ENCODE measurements at places on chromosomes 1 and 21.

- no peak for DNase-seq
Measured at GRCh38 chr1:95301614-95302013, 67.6 kb downstream of the RWDD3 start.

DNA sequence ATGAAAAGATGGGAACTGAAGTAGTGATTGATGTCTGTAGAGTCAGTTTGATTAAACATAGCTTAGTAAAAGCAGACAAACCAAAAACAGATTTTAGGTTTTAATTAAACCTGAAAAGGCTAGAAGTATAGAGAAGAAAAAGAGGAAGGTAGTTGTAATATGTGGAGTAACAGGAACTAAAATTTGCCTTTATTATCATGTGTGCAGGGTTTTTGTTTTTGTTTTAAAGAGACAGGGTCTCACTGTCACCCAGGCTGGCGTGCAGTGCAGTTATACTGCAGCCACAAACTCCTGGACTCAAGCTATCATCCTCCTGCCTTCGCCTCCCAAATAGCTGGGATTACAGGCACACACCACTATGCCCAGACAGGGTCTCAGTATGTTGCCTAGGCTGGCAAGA lies 6.0 kb downstream of the TOR1AIP1 start:
- no peak for DNase-seq

- DNase-seq, result no peak
Measured at GRCh38 chr1:183842795-183843144, 37.9 kb downstream of the RGL1 start.

- no peak for DNase-seq
Measured at GRCh38 chr21:45418301-45419071, 13.5 kb downstream of the COL18A1 start.

DNA sequence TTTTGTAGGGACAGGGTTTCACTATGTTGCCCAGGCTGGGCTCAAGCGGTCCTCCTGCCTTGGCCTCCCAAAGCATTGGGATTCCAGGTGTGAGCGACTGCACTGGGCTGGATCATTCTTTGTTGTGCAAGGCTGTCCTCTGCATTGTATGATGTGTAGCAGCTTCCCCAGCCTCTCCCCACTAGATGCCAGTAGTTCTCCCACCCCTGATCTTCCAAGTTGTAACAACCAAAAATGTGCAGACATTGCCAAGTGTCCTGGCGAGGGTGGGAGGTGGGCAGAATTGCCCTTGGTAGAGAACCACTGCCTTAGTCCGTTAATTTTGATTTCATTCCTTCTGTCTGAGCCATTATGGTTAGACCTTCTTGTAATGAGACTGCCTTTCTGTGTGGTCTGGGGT lies 7.2 kb downstream of the GALNT2 start:
- DNase-seq, result no peak

- no peak for DNase-seq
Measured at GRCh38 chr1:29344336-29344735, 108.0 kb downstream of the PTPRU start.

DNA sequence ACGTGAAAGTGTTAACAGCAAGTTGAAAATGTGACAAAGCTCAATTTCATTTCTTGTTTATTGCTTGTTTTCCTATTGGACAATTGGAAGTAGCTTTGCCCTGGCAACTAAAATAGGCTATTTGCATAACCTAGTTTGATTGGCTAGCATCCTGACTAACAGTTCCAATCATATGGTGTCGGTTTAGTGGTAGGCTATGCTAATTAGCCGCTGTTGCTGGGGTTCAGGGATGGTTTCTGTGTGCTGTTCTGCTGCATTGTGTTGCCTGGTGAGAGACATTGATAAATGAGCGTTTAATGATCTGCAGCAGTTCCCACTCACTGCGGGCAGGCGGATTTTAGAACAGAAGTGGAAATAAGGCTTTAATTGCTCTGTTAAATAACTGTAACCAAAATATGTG lies 68.5 kb downstream of the DYRK1A start:
- peak; percentile 93 for DNase-seq

DNA sequence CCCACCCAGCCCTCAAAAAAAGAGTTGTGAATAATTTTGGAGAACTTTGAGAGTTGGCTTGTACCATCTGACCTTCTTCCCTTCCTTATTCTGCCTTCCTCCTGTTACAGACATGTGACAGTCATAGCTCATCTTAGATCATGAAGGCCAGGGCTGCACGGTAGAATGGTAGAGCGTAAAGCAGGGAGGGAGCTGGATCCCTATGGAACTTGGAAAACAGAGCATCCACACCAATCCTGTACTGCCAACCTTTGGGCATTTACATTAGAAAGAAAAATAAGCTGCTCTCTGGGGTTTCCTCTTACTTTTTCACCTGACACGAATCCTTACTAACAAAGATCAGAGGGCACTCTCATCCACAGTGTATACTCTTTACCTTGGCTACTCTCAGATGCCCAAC lies 121.5 kb downstream of the GPR52 start:
- no peak for DNase-seq

DNA sequence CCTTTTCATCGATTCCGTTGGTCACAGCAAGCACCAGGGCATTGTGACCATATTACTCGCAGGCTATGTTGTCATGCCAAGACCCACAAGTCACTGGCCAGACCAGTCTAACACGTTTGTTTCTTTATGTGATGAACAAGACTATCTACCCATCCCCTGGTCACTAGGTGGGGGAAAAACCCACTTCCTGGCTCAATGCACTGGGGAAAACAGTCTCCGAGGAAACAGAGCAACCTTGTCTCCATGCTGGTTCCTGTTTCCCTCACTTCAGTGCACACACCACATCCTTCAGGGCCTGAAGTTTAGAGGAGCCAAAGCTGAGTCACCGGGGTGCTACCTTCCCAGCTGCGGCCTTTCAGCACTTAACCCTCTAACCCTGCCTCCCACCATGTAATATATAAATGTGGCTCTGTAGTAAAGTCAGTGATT lies 20.9 kb downstream of the ERICH3 start:
- peak; percentile 76 for DNase-seq

GRCh38 chr1:59143811-59144210 lies 153.1 kb upstream of the FGGY start:
- peak; percentile 53 for DNase-seq

- peak; percentile 88 for DNase-seq
Measured at GRCh38 chr1:35544976-35545375, 12.2 kb downstream of the KIAA0319L start.

- no peak for DNase-seq
Measured at GRCh38 chr21:15826908-15827601, 97.3 kb downstream of the USP25 start.

- no peak for DNase-seq
Measured at GRCh38 chr21:35427320-35428000, 378.4 kb upstream of the RUNX1 start.

GRCh38 chr1:180020017-180020416 lies 65.4 kb downstream of the CEP350 start:
- DNase-seq, result no peak

DNA sequence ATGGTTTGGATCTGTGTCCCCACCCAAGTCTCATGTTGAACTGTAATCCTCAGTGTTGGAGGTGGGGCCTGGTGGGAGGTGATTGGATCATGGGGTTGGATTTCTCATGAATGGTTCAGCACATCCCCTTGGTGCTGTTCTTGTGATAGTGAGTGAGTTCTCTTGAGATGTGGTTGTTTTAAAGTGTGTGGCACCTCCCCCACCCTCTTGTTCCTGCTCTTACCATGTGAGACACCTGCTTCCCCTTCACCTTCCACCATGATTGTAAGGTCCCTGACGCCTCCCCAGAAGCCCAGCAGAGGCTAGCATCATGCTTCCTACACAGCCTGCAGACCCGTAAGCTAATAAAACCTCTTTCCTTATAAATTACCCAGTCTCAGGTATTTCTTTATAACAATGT lies 55.8 kb downstream of the SUSD4 start:
- DNase-seq, result no peak

DNA sequence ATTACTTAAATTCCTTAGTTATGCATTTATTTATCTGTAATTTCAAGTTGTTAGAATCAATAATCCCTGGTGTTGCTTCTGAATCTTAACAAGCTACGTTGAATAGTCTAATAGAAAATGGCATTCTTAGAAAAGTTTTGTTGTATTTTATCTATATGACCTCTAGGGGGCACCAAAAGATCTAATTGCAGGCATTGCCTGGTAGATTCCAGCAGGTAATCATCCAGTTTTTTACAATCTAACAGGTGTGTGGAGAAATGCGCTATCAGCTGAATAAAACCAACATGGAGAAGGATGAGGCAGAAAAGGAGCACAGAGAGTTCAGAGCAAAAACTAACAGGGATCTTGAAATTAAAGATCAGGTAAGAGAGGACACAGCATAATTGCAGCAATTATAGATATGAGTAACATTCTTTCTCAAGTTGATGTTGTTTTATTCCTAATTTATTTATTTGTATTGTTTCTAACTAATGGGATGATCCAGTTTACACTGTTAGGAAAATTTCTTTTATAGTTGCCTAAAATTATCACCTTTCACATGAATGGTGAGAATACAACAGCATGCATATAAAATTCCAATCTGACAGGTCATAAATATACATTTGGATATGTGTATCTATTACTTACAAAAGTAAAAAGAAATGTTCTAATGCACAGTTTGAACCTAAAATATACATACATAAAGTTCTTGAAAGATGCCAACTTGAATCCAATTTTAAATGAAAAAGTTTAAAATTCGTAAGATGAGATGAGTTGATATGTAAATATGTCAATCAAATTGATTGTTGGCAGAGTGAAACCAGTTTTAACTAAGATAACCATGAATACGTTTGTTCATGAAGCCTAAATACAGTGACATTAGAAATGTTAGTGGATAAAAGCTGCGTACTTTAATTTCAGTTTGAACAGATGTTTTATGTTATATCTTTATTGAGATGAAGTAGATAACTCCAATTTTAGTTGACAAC lies 88.4 kb downstream of the SDCCAG8 start:
- peak; percentile 42 for DNase-seq

DNA sequence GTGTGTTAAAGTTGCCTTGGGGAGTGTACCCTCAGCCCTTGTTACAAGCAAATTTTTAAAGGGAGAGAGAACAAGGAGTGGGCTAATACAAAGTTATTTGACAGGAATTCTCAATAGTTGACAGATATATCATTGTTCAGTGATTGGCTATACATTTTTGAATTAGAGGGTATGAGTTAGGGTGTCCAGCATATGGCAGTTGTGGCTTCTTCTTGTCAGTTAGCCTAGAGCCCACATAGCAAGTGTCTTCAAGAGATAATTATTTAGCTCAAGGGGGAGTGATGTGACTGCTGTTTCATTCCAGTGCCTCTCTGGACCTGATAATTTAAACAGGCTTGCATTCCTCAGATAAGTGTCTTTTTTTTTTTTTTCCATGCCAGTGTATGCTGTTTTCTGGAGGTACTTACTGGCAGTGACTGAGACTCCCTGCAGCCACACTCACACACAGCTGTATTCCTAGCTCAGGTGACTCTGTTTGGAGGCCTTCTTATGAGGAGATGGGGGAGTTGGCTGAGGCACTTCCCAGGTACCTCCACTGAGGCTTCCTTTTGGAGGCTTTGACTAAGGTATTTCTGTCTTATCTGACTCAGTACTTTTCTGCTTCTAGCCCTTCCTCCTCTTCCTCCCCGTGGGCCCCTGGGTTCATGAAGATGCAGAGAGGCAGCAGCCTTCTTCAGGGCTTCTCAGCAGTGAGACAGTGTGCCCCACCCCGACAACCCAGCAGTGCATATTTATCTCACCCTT lies 32.3 kb downstream of the IVNS1ABP start:
- peak; percentile 47 for DNase-seq

DNA sequence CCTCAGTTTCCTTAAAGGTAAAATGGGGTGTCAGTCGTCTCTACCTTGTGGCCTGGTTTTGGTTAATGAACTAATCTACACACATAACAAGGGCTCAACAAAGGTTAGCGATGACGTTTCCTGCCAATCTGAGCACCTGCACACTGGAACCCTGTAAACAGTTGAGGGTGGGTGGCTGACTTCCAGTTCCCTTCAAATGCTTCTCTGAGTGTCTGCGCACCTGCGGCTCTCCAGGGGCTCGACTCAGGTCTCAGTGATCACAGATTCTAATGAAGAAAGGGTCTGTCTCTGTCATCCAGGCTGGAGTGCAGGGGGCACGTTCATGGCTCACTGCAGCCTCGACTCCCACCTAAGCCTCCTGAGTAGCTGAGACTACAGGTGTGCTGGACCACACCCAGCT lies 3.3 kb upstream of the AGPAT3 start:
- no peak for DNase-seq

GRCh38 chr1:227318016-227318852 lies at the start of gene CDC42BPA:
Gene CDC42BPA (minus strand): TSS chr1:227318492. CDS start chr1:227317182, 1,310 bp downstream.
- DNase-seq, result peak; percentile 90

GRCh38 chr1:171981303-171981702 lies 140.0 kb downstream of the DNM3 start:
- DNase-seq, result no peak

- no peak for DNase-seq
Measured at GRCh38 chr1:227782226-227782625, 33.2 kb upstream of the PRSS38 start.

- no peak for DNase-seq
Measured at GRCh38 chr1:77631751-77632150, 50.7 kb downstream of the ZZZ3 start.

- DNase-seq, result no peak
Measured at GRCh38 chr1:217876896-217877295, 245.8 kb downstream of the SPATA17 start.

DNA sequence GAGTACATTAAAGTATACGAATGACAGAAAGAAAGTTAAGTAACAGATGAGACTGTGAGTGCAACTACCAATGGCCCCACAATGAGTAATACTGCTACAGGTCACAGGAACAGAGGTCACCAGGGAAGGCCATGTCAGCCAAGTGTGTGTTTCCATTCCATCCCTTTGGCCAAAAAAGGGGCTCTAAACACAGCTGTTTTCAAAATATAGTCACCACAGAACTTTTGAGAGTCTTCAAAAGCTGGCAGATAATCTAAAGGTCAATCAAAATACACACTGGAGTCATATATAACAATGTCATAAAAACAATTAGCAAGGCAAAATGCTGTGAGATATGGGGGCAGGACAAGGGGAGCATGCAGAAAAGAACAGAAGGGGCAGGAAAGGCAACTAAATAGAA lies 10.2 kb downstream of the USP24 start:
- no peak for DNase-seq

GRCh38 chr1:167561753-167562152 lies 8.2 kb upstream of the CREG1 start:
- DNase-seq, result peak; percentile 7

- DNase-seq, result no peak
Measured at GRCh38 chr1:206953626-206954025, 7.4 kb upstream of the PIGR start.

GRCh38 chr1:39082010-39082799 lies 56.1 kb downstream of the NDUFS5 start:
- no peak for DNase-seq

GRCh38 chr1:78913950-78914349 lies 92.6 kb downstream of the ADGRL4 start:
- DNase-seq, result peak; percentile 43

GRCh38 chr1:93749487-93749886 lies 67.8 kb upstream of the BCAR3 start:
- no peak for DNase-seq

DNA sequence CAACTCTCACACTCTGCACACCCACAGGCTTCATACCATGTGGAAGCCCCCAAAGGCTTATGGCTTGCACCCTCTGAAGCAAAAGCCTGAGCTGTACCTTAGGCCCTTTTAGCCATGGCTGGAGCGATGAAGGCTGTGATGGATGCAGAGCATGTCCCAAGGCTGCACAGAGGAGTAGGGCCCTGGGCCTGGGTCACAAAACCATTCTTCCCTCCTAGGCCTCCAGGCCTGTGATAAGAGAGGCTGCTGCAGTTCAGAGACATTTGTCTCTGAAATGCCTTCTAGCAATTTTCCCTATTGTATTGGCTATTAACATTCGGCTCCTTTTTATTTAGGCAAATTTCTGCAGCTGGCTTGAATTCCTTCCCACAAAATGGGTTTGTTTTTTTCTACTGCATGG lies 1707.7 kb downstream of the MRPL39 start:
- DNase-seq, result no peak
